Stimulated activated CD4-positive, alpha-beta T cell treated with anti-CD3 and anti-CD28 coated beads, Interleukin-4, amount 100 ng/mL, for 1 hour (primary cell): ENCODE measurements at places on chromosomes 5 and 9.

DNA sequence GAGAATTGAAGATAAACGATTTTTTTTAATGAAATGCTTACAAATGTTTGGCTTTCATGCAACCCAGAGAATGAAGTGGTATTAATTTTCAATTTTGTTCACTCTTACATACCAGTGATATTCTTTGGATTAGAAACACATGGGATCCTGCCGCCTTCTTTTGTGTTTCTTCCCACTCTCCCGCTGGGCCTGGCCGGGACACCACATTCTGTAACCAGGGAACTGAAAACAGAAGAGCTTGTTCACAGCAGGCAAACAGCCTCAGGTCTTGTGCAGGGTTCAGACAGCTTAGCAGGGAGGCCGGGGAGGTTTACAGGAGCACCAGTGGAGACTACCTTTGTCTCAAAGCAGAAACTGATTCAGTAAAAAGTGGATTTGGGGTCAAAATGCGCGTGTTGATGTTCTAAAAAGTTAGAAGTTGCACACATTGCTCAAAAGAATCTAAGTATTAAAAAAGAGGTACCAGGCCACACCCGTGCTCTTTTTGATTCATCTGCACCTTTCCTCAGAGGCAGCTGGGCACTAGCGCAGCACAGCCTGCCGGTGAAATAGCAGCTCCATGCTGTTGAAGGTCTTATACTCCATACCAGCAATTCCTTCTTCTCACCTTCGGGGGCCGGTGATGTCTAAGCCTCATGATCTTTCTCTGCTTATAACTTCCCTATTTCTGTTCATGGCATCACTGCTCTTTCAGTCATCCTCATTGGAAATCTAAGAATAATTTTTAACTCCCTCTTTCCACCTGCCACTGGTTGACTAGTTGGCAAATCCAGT, 67.1 kb downstream of the GRAMD2B start:
- no peak for DNase-seq

DNA sequence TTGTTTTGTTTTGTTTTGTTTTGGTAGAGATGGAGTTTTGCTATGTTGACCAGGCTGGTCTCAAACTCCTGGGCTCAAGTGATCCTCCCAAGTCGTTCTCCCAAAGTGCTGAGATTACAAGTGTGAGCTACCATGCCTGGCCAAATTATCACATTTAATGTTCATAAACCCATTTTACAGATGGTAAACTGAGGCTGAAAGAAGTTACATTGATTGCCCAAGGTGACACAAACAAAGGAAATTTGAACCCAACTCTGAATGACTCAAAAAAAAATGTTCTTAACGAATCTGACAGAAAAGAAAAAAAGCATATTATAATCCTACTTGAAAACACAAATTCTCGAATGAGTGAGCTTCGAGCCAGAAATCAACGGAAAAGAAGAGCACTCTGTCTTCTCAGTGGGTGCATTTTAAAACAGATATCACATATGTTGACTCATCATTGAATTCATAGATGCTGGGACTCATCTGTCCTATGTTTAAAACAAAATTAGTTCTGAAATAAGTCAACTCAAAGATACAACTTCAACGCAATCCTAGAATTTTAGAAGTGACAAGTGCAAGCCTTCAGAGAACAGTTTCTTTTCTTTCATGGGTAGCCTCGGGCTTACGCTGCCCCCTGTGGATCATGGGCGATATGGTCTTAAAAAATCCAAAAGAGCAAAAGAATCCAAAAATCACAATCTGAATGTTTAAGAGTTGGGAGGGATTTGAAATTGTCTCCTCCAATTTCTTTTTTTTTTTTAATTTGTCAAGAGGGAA, 28.4 kb downstream of the TIMD4 start:
- peak; percentile 55 for DNase-seq

GRCh38 chr5:142306077-142306502, 18.7 kb downstream of the SPRY4 start:
- no peak for DNase-seq

DNA sequence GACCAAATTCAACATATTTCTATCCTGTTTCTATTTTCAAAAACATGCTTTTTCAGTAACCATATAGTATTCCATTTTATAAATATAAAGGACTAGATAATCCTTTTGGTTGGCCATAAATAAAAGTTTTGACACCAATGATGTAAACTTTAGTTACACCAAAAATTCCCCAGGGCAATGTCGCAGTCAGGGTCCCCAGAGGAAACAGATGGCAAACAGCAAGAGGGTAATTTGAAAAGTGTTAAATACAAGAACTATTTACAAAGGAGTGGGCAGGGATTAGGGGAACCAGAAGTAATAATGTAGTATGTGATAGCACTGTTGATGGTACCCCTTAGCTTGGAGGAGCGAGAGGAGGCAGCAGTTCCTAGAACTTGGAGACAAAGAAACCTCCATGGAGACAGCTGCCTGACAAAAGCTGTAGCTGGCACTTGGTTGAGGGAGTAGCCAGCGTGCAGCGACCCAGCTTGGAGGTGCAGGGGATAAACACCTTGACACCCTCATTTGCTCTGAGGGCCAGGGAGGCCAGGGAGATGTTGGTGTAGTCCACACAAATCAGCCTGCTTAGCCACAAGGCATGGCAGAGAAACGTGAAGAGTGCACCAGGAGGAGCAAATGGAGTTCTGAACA, 18.3 kb upstream of the MSANTD3 start:
- DNase-seq, result no peak
